Psoas muscle (tissue), 8 donors: ENCODE measurements at places on chromosomes 1 and 21. TPM values are rescaled to one million over a fixed set of nuclear protein-coding genes. Genes with fewer than 3 reads are reported as not detected.

ZNF326 gene
- 5.9 TPM for total RNA-seq

OR14K1 gene
- not detected for total RNA-seq

NHLH2 gene
- not detected for total RNA-seq

PLEKHO1 gene
- total RNA-seq = 68.7 TPM

CPTP gene
- 27.0 TPM for total RNA-seq

UTS2 gene
- total RNA-seq = not detected

CFHR4 gene
- total RNA-seq = not detected

AHCTF1 gene
- total RNA-seq = 16.8 TPM

AADACL4 gene
- total RNA-seq = not detected

VCAM1 gene
- 6.7 TPM for total RNA-seq

DDR2 gene
- total RNA-seq = 21.2 TPM

KRTAP11-1 gene
- not detected for total RNA-seq

PMF1 gene
- total RNA-seq = 47.9 TPM

ZNF670 gene
- 0.94 TPM for total RNA-seq

CCDC17 gene
- 1.2 TPM for total RNA-seq

RORC gene
- 109 TPM for total RNA-seq

LCE2C gene
- total RNA-seq = not detected

ARHGAP30 gene
- 1.7 TPM for total RNA-seq

OR10J1 gene
- not detected for total RNA-seq

PLA2G2F gene
- total RNA-seq = not detected

NBPF4 gene
- total RNA-seq = not detected

CACHD1 gene
- total RNA-seq = 2.1 TPM

PCP4L1 gene
- not detected for total RNA-seq

LCE1F gene
- total RNA-seq = not detected

TM2D1 gene
- 29.5 TPM for total RNA-seq

IL10 gene
- not detected for total RNA-seq
